ENCODE measurements at places on chromosomes 6 and 20. TPM values are rescaled to one million over a fixed set of nuclear protein-coding genes. Genes with fewer than 3 reads are reported as not detected.

DNA sequence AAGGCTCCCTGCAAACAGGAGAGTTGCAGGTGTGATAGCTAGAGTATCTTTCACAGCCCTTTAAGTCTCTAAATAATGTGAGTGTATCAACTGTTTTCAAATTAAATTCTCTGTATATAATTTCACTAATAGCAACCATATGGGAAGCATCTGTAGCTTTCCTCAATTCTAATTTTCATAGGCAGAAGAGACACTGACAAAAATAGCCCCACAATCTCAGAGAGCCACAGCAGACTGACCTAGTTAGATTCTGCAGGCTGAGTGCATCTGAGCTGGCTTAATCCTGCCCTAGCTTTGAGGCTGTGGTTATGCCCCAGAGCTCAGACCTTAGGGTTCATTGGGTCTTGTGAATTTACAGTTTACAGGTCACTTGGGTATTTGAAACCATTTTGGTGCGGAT, 63.9 kb downstream of the MAP7 start:
- DNase-seq = no peak

FOXP4 gene
- total RNA-seq = 10.7 TPM

LGSN gene
- total RNA-seq = not detected

BACH2 gene
- 1.2 TPM for total RNA-seq

DNA sequence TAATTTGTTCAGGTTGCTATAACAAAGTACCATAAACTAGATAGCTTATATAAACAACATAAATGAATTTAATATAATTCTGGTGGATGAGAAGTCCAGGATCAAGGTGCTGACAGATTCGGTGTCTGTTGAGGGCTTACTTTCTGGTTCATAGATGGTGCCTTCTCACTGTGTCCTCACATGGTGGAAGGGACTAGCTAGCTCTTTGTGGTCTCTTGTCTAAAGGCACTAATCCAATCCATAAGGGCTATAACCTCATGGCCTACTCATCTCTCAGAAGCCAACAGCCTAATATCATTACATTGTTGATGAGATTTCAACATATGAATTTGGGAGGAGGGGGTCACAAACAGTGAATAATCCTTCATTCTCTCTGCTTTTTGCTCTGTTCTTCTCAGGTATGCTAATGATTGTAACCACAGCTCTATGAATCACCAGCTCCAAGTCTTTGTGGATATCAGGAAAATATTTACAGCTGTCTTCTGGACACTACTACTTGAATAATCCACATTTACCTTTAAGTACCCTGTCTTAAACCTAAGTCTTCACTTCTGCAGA, 122.3 kb downstream of the NKAIN2 start:
- no peak for DNase-seq

GRCh38 chr6:27138406-27138805, 109.1 kb upstream of the PRSS16 start:
- no peak for DNase-seq

- DNase-seq = no peak
Observed at GRCh38 chr6:72296375-72296774, 325.5 kb upstream of the KCNQ5 start.

- no peak for DNase-seq
Observed at GRCh38 chr6:168013250-168013915, 15.9 kb downstream of the KIF25 start.

- DNase-seq = no peak
Observed at GRCh38 chr20:36950414-36951197, 902 bp downstream of the SAMHD1 start.

GRCh38 chr6:40313582-40313981, 273.6 kb downstream of the LRFN2 start:
- DNase-seq = no peak

DNA sequence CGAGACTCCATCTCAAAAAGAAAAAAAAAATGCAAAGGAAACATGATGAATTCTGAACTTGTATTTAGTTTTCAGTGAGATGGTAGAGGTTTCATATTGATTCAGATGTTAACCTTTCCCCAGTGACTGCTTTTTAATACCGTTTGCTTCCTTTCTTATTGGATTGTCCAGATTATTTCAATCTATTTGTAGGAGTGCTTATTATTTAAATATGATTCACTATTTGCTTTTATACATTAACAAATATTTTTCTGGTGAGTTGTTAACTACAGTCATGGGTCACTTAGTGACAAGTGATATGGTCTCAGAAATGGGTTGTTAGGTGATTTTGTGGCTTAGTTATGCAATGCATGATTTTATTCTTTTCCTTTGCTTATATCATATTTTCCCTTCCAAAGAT, 8.4 kb downstream of the PI3 start:
- no peak for DNase-seq

DCDC2 gene
- 23.2 TPM for total RNA-seq

DNA sequence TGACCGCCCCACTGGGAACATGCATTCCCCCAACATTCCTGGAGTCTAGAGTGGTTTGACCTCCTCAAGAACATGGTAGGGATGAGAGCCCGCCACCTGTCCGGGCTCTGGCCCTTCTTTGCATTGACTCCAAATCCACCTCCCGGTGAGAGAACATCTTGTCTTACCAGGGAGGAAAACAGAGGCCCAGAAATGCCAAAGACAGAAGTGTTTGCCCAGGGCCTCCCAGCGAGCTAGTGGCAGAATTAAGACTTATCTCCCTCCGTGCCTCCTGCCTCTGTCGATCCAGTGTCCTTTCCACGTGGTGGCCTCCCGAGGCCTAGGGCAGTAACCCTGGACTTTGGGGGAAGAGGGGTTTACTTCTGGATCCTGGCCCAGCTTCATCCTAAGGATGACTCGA, 134.8 kb downstream of the JPH2 start:
- no peak for DNase-seq

OPRM1 gene
- not detected for total RNA-seq

DNA sequence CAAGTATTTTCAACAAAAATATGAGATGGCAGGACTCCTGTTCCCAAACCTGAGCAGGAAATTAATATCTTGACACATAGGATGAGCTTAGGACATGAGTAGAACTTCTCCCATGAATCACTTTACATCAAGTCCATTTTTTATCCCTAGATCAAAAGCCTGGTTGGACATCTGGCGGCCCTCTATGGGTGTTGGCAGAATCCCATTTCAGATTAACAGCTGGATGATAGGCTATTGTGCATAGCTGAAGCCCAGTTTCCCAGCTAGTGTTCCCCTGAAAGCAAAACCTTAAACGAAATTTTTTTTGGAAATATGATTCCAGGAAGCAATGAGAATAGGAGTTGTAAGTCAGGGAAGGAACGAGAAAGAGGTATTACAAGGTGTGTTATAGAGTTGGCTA, 449.4 kb upstream of the CHD6 start:
- no peak for DNase-seq

DNA sequence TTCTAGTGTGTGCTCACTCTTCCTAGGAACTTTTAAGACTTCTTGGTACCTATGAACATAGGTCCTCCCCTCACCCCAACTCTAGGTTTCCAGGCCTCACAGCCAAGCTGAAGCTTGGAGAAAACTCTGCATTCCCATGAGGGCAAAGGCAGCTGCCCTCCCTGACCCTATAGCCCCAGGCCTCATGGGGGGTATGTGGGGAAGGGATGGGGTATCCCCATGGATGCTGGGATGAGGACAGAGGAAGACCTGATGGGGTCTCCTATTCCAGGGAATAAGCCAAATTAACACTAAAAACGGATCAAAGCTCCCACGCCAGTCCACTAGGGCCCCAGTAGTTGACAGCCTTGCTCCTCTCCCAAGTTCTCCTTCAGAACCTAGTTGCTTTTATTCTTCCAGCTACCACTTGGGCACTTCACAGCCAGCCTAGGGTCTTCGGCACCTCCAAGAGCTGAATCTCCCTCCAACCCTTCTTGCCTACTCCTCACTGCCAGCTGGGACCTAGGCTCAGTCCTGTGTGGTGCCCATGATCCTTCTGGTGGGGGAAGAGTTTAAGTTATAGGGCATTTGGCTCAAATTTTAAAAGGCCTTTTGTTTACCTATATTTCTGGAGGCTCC, 7.8 kb downstream of the TP53INP2 start:
- DNase-seq = no peak

DNA sequence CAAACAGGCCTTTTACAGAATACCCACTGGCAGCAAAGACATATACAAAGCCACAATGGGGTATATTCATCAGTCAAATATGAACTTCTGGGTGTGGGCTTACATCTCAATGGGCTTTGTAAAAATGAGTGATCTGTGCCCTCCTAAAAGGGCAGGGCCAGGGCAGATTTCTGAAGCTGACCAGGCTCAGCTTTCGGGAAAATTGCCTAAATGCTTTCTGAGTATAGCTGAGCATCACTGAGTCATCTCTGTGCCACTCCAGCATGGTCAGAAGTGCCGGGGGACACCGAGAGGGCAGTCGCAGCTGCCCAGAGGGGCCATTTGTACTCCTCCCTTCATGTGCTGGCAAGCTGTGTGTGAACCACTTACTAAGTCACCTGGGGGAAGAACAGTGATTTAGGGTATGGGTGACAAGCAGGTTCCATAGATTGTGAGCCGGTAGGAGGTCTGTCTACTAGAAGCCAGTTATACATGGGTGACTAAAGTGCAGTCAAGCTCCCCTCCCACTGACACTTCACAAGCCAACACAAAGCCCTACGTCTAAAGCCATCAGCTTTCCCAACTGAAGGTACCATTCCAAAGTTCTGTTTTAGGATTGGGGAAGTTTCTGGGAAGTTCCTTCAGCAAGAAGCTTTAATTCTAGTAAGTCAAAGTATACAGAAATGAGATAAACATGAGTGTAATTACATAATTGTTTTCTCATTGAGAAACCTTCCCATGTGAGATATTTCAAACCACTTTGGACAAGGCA, 147.6 kb upstream of the TAB2 start:
- no peak for DNase-seq

DBNDD2 gene
- total RNA-seq = 21.7 TPM

GRCh38 chr6:129890164-129890563, 29.0 kb upstream of the TMEM244 start:
- DNase-seq = no peak

DNA sequence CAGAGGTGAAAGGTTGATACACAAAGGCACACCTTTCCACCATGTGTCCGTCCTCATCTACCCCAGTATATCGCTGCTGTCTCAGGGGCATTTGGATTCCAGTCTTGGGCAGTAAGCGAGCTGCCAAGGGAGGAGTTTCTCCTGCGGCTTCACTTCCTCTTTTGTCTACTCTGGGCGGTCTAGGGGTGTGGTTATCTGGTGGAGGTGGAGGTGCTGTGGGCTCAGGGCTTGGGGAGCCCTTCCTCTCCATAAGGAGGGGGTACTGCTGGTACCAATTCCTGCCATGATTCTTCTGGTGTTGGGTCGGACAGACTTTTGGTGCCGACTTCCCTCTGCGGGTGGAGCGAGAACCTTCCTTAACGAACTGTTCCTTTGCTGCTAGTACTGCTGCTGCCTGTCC, 31.9 kb upstream of the FABP7 start:
- DNase-seq = no peak

CCN6 gene
- total RNA-seq = not detected

- DNase-seq = peak; percentile 39
Observed at GRCh38 chr6:85008296-85009009, 244.1 kb upstream of the TBX18 start.

GRCh38 chr6:140915103-140915502, 1217.6 kb upstream of the GJE1 start:
- DNase-seq = no peak

GRCh38 chr6:164928728-164929407, 380.5 kb downstream of the C6orf118 start:
- no peak for DNase-seq

TFAP2A gene
- total RNA-seq = 0.78 TPM

DNA sequence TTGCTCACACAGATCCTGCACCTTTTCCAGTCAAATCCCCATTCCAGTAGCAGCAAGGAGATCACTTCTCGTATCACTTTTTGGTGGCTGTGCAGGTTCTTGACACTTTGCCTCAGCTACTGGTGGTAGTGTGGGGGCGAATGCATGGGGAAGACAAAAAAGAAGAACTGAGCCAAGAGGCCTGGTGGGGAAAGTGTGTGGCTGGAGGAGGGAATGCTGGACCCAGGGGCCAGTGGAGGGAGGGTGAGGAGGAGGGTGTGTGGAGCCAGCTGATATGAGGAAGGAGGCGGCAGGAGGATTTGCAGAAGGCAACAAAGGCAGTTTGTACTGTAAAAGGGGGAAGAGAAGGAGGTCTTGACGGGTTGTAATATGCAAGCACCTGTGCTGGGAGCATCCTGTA, 15.7 kb upstream of the HLA-C start:
- DNase-seq = no peak

DNA sequence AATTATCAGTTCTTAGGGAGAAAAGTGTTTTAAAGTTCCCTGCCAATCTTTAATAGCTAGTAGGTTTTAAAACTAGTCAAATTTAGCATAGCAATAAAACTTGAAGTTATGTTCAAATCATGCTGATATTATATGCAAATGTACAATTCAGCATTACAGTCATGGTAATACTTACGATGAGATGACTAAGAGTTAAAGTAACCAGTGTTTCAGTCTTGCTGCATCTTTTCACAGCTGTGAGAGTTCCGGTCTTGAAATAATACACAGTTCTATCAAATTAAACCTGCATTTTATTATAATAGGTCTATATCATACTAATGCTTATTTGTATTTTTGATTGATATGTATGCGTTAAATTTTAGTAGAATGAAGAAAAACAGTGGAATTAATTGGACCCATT, 26.1 kb downstream of the POPDC3 start:
- DNase-seq = no peak

- DNase-seq = no peak
Observed at GRCh38 chr6:126172131-126172530, 167.8 kb upstream of the CENPW start.
